NCI-H524 (cell line): ENCODE measurements at places on chromosomes 1 and 21.

GRCh38 chr1:24874056-24874455, 56.0 kb downstream of the RUNX3 start:
- DNase-seq, result no peak

DNA sequence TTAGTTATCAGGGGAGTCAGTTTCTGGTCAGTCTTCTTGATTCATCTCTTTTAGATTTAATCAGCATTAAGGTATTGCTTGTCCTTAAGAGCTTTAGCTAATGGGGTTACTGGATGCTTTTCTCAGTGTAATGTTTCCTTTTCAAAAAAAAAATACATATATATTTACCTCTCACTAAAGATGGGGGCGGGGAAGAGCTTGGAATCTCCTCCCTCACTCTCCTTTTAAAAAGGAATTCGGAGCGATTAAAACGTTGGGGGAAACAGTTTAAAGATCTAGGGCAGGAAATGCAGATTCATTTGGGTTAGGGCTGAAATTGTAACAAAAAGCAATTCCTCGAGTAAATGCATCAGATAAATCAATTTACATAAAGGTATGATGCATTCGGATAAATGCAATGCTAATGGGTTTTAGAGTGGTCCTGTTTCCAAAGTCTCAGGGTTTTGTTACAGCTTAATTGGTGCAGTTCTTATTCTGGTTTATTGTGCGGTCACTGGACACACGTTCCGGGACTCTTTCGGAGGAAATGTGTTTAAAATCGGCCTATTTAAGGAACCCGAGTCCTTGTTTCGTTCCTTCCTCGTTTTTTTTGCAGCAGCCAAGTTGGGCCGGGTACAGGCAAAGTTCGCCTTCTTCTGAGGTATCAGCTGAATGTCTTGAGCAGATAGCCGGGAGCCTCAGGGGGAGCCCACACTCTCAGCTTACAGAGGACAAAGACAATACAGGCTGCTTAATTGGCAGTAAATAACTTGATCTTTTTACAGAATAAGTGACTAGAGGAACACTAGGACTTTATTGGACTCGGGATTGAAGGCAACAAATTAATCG, 1.6 kb downstream of the LMO4 start:
- peak; percentile 38 for DNase-seq

GRCh38 chr1:84208935-84209334, 64.9 kb downstream of the PRKACB start:
- no peak for DNase-seq

- DNase-seq, result peak; percentile 65
Measured at GRCh38 chr21:44800971-44801467, 601 bp downstream of the UBE2G2 start.

DNA sequence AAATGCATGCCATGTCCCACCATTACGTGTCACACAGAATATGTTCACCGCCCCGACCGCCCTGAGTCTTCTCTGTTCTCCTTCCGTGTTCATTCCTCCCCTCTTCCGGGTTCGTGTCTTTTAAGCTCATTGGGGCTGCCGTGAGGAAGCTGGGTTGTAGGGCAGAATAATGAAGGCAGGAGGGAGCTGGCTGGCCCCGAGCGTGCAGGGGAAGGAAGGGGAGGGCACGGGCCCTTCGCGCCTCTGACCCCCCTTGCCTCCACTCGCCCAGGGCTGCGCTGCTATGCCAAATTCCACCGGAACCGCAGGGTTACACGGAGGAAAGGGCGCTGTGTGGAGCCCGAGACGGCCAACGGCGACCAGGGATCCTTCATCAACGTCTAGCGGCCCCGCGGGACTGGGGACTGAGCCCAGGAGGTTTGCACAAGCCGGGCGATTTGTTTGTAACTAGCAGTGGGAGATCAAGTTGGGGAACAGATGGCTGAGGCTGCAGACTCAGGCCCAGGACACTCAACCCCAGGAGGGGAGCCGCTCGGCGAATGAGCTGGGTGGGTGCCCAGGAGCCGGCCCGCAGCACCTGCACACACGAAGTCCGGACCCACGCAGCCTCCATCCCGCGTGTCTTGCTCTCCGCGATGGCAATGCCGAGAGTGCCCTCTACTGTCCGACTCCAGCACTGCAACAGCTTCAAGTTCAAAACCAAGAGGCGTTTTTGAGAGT, 16.5 kb upstream of the AGTRAP start:
- peak; percentile 76 for DNase-seq

- DNase-seq, result no peak
Measured at GRCh38 chr1:57551476-57551875, 127.6 kb upstream of the DAB1 start.

GRCh38 chr1:221239792-221240191, 360.5 kb downstream of the HLX start:
- no peak for DNase-seq

GRCh38 chr1:242139986-242140385, 141.1 kb upstream of the MAP1LC3C start:
- no peak for DNase-seq

DNA sequence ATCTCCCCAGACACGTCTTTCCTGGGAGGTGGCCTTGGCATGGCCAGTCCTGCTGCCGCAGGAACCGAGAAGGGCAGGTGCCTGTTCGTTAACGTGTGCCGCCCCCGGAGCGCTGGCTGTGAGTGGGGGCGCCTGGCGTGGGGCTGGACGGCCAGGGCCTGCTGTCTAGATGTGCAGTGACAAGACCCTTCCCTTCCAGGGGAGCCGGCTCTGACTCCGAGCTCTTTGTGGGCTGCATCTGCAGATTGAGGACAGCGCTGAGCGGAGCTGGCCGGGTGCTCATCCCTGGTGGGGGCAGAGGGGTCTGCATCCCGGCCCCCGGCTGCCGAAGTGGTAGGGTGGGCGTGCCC, 13.0 kb downstream of the COL18A1 start:
- DNase-seq, result no peak

DNA sequence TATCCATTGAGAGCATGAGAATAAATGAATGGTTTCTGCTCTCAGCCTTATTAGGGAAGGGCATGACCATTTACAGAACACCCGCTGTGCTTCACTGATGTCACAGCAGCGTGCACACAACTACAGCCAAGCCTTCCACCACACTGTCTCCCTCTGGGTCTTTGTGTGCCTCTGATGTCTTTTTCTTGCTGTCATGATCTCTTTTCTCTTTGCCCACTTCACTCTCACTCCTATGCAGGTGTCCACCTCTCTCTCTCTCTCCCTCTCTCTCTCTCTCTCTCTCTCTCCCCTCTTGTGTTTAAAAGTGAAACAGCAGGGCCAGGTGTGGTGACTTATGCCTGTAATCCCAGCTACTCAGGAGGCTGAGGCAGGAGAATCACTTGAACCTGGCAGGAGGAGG, 232.5 kb upstream of the JUN start:
- no peak for DNase-seq

GRCh38 chr1:180424848-180425457, 77.4 kb downstream of the ACBD6 start:
- peak; percentile 91 for DNase-seq

DNA sequence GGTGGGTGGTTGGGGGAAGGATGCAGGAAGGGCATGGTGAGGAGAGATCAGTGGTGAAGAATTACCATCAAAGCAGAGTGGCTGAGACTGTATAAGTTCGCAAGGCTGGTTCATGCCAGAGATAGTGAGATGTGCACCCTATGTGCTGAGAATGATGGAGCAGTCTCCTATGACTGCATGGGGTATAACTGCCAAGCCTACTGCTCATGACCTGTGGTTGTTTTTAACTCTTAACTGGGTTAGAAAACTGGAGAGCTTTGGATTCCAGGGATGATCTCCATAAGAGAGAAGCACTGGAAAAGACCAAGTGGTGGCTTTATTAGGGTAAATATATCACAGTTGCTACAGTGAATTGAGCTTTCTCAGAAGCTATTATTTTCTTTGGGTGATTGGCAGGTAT, 16.2 kb downstream of the WNT2B start:
- DNase-seq, result no peak

- DNase-seq, result no peak
Measured at GRCh38 chr1:232423591-232423990, 206.3 kb downstream of the SIPA1L2 start.

DNA sequence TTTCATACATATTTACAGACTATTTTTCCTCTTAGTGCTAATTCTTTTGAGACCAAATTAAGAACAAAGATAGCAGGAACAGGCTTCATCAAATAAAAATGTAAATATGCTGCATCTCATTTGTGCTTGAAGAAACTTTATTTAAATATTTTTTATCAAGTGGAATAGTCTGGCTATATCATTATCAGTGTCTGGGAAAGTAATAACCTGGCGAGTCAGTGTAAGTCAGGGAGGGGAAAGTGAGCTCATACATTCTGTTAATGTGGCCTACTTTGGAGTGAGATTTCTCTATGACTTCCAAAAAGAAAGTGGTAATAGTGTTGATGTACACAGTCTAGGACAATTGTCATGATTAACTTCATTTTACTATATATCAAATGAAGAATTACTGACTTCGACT, 1045.1 kb downstream of the ADGRL2 start:
- DNase-seq, result no peak

- no peak for DNase-seq
Measured at GRCh38 chr21:34874684-34875513, 174.2 kb downstream of the RUNX1 start.

- peak; percentile 15 for DNase-seq
Measured at GRCh38 chr1:6299557-6300165, 38.8 kb upstream of the GPR153 start.

GRCh38 chr1:87154384-87154783, 174.3 kb upstream of the LMO4 start:
- no peak for DNase-seq

DNA sequence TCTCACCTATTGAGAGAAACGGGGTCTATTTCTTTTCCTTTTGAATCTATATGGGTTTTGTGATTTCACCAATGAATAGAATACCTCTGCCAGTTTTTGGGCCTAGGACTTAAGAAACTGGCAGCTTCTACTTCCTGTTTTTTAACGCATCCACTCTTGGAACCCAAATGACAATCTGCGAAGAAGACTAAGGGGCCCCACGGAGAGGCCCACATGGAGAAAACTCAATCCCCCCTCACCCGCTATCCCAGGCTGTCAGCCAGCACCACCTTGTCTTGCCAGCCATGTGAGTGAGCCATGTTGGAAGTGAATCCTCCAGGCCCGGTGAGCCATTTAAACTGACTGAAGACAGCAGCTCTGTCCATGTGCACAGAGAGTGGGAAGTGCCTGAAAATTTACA, 3.6 kb upstream of the HENMT1 start:
- DNase-seq, result no peak

- peak; percentile 69 for DNase-seq
Measured at GRCh38 chr21:26169611-26170470, 729 bp downstream of the APP start.

DNA sequence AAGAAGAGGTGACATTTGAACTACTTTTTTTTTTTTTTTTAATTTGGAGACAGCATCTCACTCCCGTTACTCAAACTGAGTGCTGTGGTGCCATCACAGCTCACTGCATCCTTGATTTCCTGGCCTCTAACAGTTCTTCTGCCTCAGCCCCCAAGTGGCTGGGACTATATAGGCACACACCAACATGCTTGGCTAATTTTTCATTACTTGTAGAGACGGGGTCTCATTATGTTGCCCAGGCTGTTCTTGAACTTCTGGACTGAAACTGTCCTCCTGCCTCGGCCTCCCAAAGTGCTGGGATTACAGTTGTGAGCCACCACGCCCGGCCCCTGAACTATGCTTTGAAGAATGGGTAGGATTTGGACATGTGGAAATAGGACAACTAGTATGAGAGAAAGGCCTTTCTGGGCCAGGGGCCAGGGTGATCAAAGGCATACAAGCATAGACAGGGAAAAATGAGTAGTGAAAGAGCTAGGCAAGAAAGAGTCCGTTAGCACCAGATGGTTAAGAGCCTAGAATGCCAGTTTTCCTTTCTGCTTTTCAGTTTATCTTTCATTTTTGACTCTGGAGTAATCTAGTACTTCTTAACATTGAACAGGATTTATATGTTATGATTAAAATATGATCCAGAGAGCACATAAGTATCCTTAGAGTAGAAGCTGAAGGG, 6.3 kb downstream of the RABGAP1L start:
- DNase-seq, result no peak
